Calu3 (cell line): ENCODE measurements at places on chromosomes 6 and 20. TPM values are rescaled to one million over a fixed set of nuclear protein-coding genes. Genes with fewer than 3 reads are reported as not detected.

DNA sequence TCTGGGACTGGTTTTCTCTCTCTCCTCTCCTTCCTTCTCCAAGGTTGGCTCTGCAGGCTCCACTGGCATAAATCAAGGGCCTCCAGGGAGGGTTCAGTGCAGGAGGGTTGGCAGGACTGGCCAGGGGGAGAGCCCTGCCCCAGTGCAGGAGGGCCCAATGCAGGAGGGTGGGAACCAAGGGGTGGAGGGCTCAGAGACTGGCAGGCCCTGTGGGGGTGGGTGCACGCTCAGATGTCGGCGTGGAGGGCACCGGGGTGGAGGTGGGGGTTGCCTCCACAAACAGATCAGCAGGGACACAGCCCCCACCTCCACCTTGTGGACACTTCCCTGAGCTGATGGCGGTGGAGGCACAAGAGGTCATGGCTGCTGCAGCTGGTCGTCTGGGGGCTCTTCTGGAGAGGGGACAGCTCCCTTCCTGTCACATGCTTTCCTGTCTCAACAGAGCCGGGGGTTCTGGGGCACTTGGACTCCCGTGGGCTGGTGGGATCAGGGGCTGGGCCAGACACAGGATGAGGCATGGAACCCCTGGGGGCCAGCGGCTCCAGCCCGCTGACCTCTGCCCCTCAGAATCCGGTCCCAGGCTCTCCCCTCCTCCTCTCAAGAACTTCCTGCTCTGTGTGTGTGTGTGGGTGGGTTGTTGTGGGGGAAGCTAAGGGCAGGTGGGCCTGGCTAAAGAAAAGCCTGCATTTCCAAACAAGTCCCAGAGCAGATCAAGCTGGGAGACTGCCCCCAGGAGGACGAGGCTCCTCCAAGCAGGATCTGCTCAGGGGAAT, 2.7 kb upstream of the ABHD16B start:
- no peak for DNase-seq

- DNase-seq: no peak
Observed at GRCh38 chr20:59035381-59035780, 3.2 kb upstream of the ATP5F1E start.

GRCh38 chr6:42007286-42008137, 42.8 kb upstream of the TAF8 start:
- no peak for DNase-seq

- no peak for DNase-seq
Observed at GRCh38 chr20:9474835-9475415, 39.5 kb upstream of the LAMP5 start.

DNA sequence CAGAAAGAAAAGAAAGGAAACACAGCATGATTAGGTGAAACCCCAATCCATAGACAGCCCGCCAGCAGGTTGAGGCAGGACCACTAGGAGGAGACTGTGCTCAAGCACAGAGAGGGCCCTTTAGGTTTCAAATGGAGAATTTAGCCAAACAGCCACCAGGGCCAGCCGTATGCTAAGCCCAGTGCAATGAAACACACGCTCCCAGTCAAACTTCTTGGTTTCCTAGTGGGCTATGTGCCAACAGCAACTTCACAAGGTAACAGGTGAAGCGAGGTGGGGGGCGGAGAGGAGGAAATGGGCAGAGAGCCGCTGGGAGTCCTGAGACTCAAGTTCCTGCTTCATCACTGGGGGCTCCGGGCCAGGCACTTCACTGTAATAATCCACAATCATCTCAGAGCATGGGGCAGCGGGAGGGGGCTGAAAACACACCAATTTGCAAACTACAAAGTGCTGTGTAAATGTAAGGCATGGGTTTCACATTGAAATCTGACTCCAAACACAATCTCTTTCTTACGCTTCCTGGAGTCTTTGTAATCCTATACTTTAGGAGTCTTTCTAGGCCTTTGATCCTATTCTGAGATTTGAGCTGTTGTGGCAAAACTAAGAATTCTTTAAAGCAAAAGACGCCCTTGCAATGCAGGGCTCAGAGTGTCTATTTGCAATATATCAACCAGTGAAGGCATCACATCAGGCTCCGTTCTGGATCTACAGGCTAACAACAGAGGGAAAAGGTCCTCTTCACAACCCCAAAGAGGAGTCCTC, 117.3 kb downstream of the OPRM1 start:
- DNase-seq: peak; percentile 63

GRCh38 chr6:73123632-73124329, 101.5 kb downstream of the KHDC1L start:
- no peak for DNase-seq

DNA sequence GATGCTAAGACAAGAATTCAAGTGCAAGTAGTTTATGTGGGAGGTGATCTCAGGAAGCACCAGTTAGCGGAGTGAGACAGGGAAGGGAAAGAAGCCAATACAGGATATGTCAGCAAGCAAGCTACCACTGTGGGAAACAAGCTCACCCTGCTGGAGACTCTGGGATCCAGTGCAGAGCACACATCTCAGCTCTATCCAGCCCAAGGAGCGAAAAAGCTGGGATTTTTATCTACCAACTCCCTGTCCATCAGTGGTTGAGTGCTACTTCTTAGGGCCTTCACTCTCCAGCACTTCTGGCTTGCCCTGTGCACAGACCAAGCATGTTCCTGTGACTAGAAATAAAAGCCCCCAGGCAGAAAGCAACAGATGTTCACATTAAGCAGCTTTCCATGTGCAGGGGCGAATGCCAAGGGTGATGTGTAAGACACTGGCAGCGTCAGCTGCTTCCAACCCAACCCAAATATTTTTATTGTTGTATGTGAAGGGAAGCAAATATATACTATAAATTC, 10.8 kb upstream of the RNF24 start:
- DNase-seq: no peak

GRCh38 chr6:160259598-160259997, 977 bp upstream of the SLC22A2 start:
- DNase-seq: no peak

DNA sequence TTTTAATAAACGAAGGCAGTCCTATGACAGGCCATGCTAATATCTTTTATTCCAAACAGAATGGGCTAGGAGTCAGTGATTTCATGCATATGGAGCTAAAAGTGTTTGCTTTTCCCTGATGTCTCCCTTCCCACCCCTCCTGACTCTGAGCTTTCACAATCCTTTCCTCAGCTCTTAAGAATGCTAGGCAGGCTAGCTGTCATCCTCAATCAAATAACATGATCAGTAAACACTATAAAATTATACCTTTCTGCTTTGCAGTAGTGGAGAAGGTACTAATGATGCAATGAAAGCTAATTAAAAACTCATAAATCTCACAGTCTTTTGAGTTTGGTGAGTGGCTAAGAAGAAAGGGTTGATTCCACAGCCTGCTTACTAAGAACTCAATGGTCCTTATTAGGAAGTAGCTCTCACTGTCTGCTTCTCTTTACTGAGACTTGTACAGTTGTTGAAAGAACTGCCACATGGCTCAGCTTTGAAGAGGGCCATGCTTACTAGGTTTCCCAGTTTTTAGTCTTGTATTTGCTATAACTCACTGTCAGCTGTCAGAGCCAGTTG, 250.9 kb upstream of the JAG1 start:
- no peak for DNase-seq

DNA sequence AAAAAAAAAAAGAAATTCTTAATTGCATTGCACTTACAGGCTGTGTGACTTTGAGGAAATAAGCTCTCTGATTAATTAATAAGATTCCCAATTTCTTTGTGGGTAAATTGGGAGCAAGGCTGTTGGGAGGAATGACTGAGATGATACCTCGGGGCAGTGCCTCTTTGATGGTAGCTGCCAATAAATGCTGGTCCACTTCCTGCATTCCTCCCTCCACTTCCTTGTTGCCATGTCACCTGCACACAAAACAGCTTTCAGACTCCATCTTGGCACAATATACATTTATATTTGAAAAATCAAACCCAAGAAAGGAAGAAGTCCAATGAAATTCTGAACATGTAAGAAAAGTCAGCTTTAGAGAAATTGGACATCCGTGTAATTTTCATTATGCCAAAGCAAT, 45.1 kb downstream of the MTHFD1L start:
- peak; percentile 12 for DNase-seq

DNA sequence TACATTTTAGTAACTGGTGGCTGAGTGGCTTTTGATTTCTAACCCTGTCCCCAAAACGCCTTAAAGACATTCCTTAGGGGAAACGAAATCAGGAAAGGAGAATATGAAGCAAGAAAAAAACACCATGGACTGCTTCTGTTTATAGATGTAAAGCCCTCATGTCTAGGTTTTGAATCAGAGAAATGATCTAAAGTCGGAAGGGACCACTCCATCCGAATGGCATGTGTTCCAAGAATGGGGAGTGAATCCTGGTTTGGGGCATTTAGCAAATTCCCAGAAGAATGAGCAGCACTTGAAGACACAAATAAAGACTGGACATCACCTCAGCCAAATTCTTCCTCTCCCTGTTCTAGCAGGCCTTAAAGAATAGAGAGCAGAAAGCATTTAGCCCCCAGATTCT, 65.6 kb downstream of the CAP2 start:
- DNase-seq: no peak

- DNase-seq: no peak
Observed at GRCh38 chr20:37421988-37422387, 76.0 kb downstream of the SRC start.

GRCh38 chr20:57398901-57399535, 7.8 kb downstream of the RBM38 start:
- DNase-seq: no peak

- DNase-seq: no peak
Observed at GRCh38 chr6:34486106-34486740, 20.3 kb downstream of the PACSIN1 start.

GRCh38 chr20:61752576-61752975, 313.1 kb downstream of the TAF4 start:
- DNase-seq: no peak

GRCh38 chr6:62974452-62974851, 236.8 kb upstream of the FKBP1C start:
- no peak for DNase-seq

GRCh38 chr6:156348849-156349248, 428.3 kb upstream of the ARID1B start:
- DNase-seq: no peak

GRCh38 chr20:16381444-16381843, 191.8 kb downstream of the KIF16B start:
- no peak for DNase-seq

GRCh38 chr20:44186674-44187053, 324 bp downstream of the JPH2 start:
- DNase-seq: peak; percentile 33

GRCh38 chr6:109434456-109434855, 6.0 kb downstream of the PPIL6 start:
- DNase-seq: no peak

GRCh38 chr6:168400037-168400436, 40.9 kb upstream of the SMOC2 start:
- DNase-seq: no peak

GRCh38 chr20:47741669-47742608, 43.3 kb downstream of the SULF2 start:
- DNase-seq: no peak

DNA sequence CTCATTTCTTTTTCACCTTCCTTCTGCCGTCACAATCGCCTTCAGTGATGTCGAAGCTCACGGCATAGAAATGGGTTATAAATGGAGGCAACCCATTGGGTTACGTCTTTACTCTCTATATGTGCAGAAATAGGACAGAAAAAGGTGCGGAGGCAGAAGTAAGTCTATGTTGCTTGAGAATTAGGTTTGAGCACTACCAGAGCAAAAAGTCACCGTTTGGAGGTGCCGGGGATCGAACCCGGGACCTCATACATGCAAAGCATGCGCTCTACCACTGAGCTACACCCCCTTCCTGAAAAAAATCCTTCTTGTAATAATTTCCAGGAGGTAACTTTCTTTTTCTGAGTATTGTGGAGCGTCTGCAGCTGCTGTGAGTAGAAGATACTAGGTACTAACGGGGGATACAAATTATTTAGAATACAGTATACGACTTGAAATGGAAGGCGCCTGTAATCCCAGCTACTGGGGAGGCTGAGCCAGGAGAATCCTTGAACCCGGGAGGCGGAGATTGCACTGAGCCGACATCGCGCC, 134.2 kb downstream of the TRIM27 start:
- DNase-seq: peak; percentile 59

DNA sequence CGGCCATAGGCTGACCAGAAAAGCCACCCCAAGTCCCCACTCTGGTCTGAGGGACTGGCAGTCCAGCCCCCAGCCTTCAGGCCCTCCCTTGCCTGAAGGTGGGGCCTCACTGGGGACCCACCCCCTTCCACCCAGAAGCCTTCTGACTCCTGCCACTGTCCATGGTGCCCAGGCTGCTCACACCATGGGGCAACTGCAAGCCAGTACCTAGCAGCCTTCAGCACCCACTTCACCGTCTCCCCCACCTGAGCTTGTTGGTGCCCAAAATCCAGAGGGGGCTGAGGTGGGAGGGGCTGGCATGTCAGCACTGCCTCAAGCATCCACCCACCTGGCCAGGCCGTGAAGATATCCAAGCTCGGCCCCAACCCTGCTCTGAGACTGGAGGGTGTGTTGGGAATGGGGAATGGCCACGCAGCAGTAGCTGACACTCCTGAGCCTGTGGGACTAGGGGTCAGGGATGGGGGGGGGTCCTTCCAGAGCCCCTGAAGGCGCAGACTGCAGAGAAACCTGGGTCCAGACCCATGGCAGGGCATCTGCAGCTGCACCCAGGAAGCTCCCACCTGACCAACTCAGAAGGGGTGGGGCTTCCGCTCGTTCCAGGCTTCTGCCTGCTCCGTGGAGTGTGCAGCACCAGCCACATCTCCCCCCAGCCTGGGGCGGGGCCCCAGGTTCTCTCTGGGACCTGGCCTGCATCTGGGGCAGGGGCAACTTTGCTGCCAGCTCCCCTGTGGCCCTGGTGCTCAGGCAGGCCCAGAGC, 942.1 kb upstream of the EPHA7 start:
- no peak for DNase-seq

- DNase-seq: peak; percentile 78
Observed at GRCh38 chr20:3218307-3218988, 9.2 kb downstream of the ITPA start.

GRCh38 chr6:166562726-166563125, 23.8 kb downstream of the RAMACL start:
- DNase-seq: no peak

The RPS21 gene
- total RNA-seq: 1,920 and 1,936 TPM in 2 replicates

The KIAA1755 gene
- total RNA-seq: not detected in 2 replicates

The OR12D1 gene
- total RNA-seq: not detected in 2 replicates

The F13A1 gene
- total RNA-seq: not detected in 2 replicates

The TTK gene
- 29.6 and 36.2 TPM in 2 replicates for total RNA-seq

The SDCBP2 gene
- 8.2 and 18.9 TPM in 2 replicates for total RNA-seq

The PRDM13 gene
- total RNA-seq: 0.71 and 1.3 TPM in 2 replicates

The HLA-DPA1 gene
- 29.2 and 46.4 TPM in 2 replicates for total RNA-seq

The CNR1 gene
- total RNA-seq: 0.31 and 0.69 TPM in 2 replicates

The TNFRSF6B gene
- not detected in 2 replicates for total RNA-seq

The SUMO4 gene
- 1.4 and 2.9 TPM in 2 replicates for total RNA-seq

The MUC21 gene
- not detected in 2 replicates for total RNA-seq

The VSX1 gene
- not detected in 2 replicates for total RNA-seq

The OR2B2 gene
- not detected in 2 replicates for total RNA-seq
